MM.1S (cell line): ENCODE measurements at places on chromosomes 4 and X.
A peak's percentile ranks its signal among the peaks of the same experiment; 100 is the strongest.

DNA sequence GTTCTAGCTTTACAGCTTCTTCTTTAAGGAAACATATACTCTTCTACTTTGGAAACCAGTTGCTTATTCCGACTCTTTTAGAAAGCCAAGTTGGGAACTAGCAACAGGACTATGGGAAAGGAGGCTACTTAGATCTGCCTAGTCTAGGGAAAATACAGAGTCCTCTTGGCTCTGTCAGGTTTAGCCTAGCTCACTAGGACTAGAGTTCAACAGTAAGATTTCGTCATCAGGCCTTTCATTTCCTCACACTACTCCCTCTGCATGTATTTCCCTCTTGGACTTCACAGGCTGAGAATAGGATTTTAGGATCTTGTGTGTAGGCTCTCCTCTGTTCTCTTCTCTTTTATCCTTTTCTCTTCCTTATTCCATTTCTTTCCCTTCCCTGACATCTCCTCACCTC lies 409.8 kb downstream of the AR start:
- DNase-seq: no peak

- no peak for DNase-seq
Observed at GRCh38 chr4:14115106-14115505, 487.6 kb upstream of the BOD1L1 start.

GRCh38 chrX:93528917-93529316 lies 144.5 kb downstream of the NAP1L3 start:
- DNase-seq: no peak

- DNase-seq: no peak
Observed at GRCh38 chr4:159673221-159673620, 570.3 kb downstream of the RAPGEF2 start.

DNA sequence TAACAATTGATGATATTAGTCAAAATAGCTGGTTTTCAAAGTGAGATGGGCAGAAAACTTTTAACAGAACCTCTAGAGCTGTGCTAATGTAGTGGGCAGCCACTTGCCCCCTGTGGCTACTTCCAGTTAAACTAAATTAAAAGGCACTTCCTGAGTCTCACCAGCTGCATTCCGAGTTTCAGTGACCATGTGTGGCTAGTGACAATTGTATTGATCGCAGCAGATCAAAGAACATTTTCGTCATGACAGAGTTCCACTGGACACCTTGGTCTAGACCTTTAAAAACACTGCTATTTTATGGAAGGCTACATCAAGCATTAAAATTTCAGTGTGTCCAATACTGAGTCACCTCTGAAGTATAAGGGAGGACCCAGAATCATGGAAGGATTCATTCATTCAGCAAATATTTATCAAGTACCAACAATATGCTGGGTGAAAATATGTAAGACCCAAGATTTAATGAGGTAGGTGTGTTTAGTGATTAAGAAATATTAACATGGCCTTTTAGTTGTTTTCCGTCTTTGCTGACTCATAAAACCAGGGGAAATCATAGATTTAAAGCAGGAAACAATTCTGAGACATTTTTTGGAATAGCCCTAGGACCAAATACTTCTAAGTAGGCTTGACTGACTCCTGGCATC lies 5.1 kb upstream of the FAT1 start:
- no peak for DNase-seq

GRCh38 chr4:7147661-7148310 lies 44.6 kb upstream of the SORCS2 start:
- DNase-seq: no peak

DNA sequence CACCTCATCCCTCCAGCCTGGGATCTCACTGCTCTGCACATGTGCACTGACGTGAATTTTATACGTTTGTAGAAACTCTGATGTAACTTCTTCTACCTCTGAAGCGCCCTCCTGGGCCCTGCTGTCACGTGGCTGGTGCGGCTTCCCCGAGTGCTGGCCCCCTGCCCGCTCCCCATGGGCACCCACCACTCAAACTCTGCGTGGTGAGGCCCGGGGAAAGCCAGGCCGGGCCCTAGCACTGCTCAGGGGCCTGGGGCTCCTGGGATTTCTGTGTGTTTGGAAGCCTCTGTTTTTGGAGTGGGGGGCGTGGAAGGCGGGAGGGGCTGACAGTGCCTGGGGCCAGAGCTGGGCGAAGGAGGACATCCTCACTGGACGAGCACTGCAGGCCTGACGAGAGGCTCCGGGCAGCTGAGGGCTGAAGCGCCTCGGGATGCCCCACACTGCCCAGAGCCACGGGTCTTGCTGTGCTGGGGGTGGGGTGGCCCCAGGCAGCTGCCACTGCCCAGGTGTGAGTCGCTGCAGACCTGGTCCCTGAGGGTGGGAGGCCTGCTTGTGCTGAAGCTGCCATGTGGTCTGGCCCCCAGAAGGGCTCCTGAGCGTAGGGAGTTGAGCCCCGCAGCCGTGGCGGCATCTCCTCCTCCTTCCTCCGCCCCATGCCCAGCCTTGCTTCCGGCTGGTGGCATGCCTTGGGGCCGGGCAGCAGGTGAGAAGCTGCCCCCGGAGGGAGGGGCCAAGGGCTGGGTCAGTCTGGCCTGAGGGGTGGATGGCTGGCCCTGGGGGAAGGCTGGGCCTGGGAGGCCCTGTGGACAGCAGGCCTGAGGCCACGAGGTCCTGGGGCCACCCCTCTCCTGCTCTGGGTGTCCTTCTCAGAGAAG lies 7.7 kb downstream of the NAT8L start:
- DNase-seq: no peak

GRCh38 chr4:170662250-170662649 lies 572.5 kb upstream of the AADAT start:
- DNase-seq: no peak

DNA sequence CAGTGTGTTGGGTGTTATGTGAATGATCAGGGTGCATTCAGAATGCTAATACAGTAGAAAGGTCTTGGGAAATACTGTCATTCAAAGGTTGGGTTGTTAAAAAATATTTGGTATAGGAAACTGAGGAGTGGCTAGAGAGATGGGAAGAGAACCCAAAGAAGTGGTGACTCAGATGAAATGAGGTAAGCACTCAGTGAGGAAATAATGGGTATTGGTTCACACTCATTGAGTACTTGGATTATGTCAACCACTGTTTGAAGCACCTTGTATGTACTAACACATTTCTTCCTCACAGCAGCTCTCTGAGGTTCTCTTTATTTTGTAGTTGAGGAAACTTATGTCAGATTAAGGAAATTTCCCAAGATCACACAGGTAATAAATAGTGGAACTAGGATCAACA lies 40.8 kb upstream of the NUDT6 start:
- DNase-seq: no peak

DNA sequence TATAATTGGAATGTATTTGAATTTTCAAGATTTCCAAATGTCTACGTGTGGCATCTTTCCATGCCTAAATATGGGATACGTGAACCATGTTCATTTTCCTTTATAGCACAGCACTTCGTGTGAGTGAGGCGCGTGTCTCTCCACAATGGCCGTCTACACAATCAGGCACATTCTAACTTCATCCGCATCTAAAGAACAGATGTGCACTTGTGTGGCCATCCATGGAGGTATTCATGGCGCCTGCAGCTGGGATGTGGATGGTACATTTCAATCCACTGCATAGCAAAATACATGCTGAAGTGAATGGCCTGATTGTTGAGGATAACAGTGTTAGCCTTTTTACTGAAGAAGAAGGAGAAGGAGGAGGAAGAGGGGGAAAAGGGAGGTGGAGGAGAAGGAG lies 34.5 kb upstream of the TRIM2 start:
- DNase-seq: no peak

DNA sequence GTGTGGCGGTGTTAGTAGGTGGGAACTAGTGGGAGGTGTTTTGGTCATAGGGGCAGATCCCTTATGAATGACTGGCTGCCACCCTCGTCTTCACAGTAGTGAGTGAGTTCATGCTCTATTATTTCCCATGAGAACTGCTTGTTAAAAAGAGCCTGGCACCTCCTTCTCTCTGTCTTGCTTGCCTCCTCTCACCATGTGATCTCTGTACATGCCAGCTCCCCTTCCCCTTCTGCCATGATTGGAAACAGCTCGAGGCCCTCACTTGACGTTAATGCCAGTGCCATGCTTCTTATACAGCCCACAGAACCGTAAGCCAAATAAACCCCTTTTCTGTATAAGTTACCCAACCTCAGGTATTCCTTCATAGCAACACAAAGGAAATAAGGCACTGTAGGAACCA lies 21.7 kb downstream of the PNMA6F start:
- DNase-seq: no peak

DNA sequence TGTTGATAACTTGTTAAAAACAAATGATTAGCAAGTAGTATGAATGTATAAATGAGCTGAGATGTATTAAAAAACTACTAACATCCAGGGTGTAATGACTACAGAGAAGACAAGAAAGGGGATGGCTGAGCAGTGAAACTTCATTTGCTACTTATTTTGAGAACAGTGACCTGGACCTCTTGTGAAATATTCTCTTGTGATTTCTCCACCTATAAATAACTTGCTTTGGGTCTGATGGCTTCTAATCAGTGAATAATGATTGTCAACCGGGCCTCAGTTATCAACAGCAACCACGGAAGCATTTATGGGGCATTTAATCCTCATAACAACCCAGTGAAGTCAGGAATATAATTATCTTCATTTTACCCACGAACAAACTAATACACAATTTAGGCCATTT lies 154.2 kb upstream of the HAND2 start:
- DNase-seq: no peak

GRCh38 chr4:2248044-2248780 lies 6.3 kb upstream of the HAUS3 start:
- DNase-seq: no peak

DNA sequence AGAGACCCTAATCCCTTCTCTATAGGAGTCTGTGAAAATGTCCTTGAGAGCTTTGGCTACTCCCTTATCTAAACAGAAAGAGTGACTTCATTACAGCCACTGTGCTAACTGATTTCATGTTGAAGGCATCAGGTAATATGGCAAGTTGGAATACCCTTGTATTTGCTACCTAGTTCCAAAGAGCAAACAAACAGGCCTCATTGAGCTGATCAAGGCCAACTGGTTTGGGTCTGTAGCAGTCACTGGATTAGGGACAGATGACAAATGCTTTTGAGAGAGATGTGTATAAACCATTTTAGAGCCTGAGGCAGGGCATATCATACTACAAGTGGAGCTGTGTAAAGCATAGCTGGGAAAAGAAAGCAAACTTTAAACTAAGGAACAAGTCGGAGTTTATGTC lies 22.9 kb upstream of the PDLIM5 start:
- DNase-seq: no peak

- DNase-seq: no peak
Observed at GRCh38 chr4:13694256-13694655, 66.7 kb upstream of the BOD1L1 start.

- DNase-seq: no peak
Observed at GRCh38 chr4:109601336-109601735, 41.3 kb downstream of the MCUB start.

- DNase-seq: no peak
Observed at GRCh38 chrX:136659174-136659573, 11.2 kb downstream of the CD40LG start.

GRCh38 chr4:150160473-150160872 lies 82.2 kb downstream of the DCLK2 start:
- no peak for DNase-seq

GRCh38 chrX:136822337-136823095 lies 41.8 kb upstream of the ARHGEF6 start:
- no peak for DNase-seq

DNA sequence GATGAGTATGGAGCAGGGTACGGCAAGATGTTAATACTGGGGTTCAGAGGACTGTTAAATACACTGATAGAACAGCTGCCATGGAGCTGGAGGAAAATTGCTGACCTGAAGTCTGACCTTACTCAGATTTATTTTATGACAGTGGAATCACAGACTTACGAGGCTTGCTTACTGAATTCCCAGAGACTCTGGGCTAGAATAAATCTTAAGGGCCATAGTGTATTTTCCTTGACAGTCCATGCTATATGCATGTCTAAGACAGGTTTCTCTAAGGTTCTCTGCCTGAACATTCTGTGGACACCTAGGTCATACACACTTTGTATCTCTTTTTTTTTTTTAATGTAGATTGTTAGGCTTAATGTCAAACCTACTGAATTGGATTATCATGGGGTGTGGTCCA lies 633.2 kb upstream of the ACTRT1 start:
- no peak for DNase-seq

DNA sequence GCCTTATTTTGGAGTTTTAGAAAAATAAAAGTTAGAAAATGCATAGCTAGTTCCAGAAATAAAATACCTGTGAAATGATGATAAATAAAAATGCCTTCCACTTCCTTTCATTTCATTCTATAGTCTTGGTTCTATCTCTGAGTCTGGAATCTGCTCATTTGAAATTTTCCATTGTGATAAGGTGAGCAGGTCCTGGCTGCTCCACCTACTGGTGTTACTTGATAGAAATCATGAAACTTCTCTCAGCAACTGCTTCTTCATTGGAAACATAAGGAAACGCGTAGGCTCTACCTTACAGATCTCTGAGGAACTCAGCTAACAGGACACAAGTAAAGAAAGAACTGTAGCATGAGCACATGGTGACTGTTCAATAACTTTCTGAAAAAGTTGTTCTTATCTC lies 141.8 kb downstream of the DCHS2 start:
- peak; percentile 18 for DNase-seq

- DNase-seq: no peak
Observed at GRCh38 chrX:1932231-1932630, 317.4 kb downstream of the ASMT start.

DNA sequence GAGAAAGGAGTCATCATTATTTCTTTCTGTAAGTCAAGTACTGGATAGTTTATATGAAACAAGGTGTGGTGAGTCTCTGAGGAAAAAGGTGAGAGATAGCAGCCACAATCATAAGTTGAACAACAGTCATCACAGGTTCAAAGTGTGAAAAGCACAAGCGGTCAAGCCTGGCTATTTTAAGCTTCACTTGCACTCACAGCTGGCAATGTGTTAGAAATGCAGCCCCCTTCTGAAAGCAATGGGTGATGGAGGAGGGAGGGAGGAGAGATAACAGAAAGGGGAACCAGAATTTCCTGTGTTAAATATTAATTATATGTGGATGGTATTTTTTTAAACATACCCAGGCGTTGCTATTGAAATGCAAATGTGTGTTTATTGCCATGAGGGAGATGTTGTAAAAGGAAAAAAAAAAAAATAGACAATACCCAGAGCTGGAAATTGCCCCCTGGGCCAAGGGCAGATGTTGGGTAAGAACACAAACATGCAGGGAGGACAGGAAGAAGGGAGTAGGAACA lies 26.9 kb upstream of the BMP3 start:
- no peak for DNase-seq

DNA sequence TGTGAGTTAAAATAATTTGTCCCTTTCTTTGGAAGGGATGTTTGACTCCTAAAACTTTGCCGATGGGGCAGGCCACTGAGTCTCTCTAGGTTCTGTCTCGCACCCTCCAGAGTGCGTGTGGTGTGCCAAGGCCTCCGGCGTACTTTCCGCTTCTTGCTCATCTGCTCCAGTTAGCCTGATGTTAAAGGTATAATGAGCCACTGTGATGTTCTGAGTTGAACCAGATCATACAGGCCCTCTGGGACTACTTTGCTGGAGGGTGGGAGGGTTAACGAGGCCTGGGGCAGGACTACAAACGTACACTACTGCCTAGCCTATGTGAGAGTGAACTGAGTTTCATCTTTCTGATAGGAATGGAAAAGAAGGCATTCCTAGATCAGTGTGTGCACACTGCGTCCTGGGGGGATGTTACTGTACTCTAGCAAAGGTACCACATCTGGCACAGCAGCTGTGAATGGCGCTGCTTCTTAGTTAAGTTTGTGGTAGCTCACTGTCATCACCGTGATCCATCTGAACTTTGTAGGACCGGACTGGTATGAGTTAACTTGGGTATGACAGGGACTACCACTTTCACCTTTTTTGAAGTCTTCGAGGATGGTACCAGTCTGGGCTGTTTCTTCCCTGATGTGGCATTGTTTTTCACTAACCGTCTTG lies 60.2 kb downstream of the RGS12 start:
- DNase-seq: no peak
